ENCODE measurements at places on chromosomes 7 and 10.

GRCh38 chr7:142477079-142477651, 219.3 kb upstream of the PRSS58 start:
- DNase-seq, result no peak

DNA sequence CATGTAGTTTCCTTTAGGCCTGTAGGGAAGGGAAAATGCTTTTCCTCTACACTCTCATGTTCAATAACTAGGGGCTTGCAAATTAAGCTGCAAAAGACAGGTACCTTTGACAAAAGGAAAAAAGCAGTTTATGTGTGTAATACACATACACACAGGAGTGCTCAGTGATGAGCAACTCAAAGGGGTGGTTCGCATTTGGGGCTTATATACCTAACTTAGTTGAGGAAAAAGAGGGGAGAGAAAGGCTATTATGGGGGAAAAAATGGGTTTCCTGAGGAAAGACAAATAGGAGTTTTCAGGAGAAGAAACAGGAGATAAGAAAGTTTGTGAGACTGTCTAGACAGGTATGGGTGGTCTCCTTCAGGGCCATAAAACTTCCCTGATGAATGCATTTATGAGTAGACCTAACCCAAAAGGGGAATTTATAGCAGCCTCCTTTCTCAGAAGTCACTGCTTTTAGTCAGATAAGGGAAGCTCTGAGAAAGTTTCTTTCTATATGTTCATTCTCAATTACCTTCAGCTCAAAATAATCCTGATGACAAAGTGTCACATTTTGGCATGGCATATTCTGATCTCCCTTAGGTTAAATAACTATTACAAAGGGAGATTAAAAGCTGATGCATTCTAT, 55.2 kb upstream of the EZH2 start:
- no peak for DNase-seq

GRCh38 chr10:17348501-17349349, 105.7 kb downstream of the ST8SIA6 start:
- no peak for DNase-seq

DNA sequence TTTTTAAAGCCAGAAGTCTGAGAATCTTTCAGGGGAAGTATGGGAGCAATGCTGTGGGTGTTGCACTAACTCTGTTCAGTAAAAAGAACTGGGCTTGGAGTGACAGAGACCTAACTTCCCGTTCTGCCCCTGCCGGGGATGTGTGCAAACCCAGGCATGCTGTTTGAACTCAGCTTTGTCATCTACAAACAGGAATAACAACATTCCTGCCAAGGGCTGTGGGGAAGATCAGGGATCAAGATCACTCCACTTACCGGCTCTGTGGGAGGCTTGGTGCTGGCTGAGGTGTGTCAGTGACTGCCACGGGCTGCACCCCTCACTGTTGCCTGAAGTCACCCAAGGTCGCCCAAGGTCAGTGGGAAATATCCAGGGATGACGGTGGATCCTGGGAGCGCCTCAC, 23.1 kb upstream of the DRGX start:
- no peak for DNase-seq

- no peak for DNase-seq
These were observed 321.2 kb downstream of the FRMD4A start for GRCh38 chr10:14009371-14010100.

GRCh38 chr7:57342954-57343353, 107.0 kb upstream of the ZNF716 start:
- DNase-seq, result no peak

GRCh38 chr10:114399576-114399975, 4.7 kb downstream of the AFAP1L2 start:
- no peak for DNase-seq

- DNase-seq, result no peak
These were observed 311.9 kb downstream of the GRM8 start for GRCh38 chr7:126940723-126941307.

DNA sequence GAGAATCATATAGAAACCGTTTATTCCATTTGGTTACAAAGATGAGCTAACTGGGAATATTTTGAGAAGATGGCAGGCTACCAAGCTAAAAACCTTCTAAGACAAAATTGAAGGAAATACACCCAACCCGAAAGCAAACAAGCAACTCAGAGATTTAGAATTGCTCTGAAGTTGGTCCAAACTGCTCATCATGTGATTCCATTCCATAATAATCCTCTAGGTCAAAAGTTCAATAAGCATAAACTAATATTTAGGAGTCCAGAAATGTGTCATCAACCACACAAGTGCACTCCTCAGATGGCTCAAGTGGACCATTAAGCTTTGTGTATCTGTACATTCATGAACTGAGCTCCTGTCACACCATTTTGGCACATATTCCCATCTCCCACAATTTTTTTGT, 28.7 kb downstream of the DGKI start:
- DNase-seq, result no peak

GRCh38 chr10:119457966-119458766, 84.4 kb downstream of the RGS10 start:
- DNase-seq, result no peak

GRCh38 chr10:50439806-50440205, 183.9 kb downstream of the SGMS1 start:
- DNase-seq, result no peak

GRCh38 chr10:78688230-78688900, 380.4 kb upstream of the ZMIZ1 start:
- peak; percentile 21 for DNase-seq

GRCh38 chr10:3975016-3975415, 190.0 kb upstream of the KLF6 start:
- DNase-seq, result no peak

DNA sequence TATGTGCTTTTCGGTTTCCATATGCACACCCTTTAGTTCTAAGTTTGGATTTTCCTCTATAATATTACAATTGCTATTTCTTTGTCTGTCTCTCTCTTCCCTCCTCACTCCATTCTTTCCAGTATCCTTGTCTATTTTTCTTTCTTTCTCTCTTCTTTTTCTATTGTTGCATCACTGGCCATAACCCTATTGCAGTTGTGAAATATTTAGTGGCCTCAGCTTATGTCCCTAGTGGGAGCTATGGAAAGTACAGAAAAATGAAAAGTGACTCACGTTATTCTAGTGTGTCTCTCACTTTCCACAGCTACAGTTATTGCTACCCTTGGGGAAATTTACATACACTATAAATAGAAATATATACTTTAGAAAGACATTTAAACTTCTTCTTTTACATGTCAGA, 59.1 kb downstream of the CNTNAP2 start:
- no peak for DNase-seq

- no peak for DNase-seq
These were observed 298.3 kb upstream of the ZMIZ1 start for GRCh38 chr10:78770167-78771090.

GRCh38 chr10:7121154-7121797, 289.6 kb downstream of the SFMBT2 start:
- DNase-seq, result peak; percentile 75

DNA sequence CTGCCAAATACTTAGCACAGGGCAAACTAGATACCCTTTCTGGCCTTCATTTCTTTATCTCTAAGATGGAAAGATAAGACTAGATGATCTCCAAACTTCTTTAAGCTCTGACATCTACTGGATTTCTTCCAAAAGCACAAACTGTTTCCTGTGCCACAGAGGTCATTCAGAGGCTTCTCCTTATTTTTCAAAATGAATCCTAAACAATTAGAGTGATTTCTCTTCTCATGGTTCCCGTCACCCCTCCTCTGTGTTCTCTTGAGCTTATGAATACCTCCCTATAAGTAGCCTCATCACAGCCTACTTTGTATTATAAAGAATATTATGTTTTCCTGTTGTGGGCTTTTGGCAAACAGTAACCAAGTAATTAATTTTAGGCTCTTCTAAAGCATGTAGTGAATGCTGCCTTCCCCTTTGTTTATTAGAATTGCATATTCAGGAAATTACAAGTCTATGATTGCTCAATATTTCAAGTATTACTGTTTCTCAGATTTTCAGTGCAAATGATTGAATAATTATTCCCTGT, 179.5 kb downstream of the REEP3 start:
- no peak for DNase-seq

- DNase-seq, result no peak
These were observed 358.8 kb downstream of the CALN1 start for GRCh38 chr7:72053292-72053691.

GRCh38 chr10:17431871-17432311, 22.5 kb downstream of the ST8SIA6 start:
- DNase-seq, result no peak

DNA sequence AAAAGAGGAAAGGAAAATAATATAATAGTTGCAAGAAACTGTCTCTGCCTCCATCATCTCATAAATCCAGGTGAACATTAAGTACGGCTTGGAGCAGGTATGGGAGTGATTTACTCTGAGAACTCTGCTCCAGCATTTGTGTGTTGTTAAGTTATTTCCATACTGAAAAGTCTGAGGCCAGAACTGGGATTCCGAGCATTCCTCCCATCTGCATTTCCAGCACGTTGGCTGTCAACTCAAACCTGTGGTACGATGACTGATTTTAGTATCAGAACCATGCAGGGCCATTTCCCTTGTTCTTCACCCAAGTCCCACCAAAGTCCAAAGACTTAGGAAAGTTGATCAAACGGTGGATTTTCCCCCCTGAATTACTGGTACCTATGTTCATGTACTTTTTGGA, 104.9 kb downstream of the CREB5 start:
- DNase-seq, result no peak

GRCh38 chr7:93765475-93765874, 125.1 kb downstream of the TFPI2 start:
- DNase-seq, result no peak

DNA sequence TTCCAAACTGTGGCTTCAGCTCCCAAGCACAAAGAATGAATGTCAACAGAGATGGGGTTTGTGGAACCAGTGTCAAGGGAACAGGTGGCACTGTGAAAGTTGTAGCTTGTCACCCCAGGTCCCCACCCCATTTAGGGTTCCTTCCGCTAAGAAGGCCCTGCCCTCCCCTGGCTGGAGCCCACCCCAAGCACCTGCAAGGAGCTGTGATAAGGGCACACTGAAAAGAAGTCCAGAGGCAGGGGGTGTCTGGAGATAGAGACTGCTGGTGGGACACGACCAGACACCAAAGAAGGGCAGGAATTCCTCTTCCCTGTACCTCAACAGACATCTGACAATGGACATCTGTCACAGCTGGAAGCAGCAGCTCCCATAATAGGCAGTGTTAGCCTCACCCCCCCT, 4.5 kb downstream of the GRID1 start:
- no peak for DNase-seq

GRCh38 chr10:22945934-22946673, 18.3 kb downstream of the ARMC3 start:
- DNase-seq, result no peak

GRCh38 chr10:3902809-3903410, 117.9 kb upstream of the KLF6 start:
- no peak for DNase-seq

DNA sequence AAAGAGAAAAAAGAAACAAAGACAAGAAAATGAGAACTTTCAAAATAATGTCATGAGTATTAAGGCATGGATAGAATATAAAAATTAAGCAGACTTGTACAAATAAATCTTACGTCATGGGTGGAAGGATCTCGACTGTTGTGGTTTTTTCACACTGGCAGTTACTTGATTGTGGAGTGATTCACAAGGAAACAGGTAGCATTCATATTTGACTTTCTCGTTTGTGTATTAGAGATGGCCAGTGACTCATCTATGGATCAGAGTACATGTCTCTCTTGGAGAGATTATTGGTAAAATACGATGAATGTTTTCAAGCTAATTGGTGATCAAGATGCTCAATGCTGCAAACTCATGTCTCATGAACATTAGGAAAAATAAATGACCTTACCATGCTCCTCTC, 564.3 kb downstream of the GATA3 start:
- no peak for DNase-seq

DNA sequence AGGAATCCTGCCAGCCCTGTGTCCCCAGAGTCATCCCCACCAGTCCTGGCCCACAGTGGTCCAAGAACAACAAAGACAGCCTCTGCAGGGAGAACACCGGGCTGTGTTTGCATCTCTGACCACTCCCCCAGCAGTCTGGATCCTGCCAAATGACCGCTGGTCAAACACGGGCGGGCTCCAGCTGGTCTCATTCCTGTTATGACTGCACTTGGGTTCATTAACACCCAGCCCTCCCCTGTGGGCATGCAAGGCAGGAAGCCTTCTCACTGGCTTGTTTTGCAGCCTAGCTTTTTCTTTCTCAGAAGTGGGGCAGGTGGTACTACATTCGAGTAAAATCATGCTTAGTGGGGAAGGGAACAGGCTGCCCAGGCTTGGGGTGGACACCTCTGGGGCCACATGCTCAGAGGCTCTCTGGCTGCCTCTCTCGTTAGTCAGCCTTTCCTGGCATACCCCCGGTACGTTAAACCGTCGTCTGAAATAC, 190.0 kb downstream of the PLXNA4 start:
- peak; percentile 35 for DNase-seq

GRCh38 chr10:3774018-3774813, 10.8 kb downstream of the KLF6 start:
- DNase-seq, result no peak

DNA sequence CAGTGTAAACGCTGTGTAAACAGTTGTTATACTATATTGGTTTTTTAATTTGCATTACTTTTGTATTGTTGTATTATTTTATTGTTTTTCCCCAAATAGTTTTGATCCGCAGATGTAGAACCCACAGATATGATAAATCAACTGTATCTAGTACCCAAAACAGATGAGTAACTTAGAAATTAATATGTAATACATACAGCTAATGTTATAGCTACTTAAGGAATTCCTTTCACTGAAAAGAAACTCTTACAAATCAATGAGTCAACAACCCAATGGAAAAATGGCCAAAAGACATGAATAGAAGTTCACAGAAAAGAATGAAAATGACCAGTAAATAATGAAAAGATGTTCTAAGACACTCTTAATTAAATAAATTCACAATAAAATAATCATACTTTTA, 32.3 kb upstream of the ARL4A start:
- no peak for DNase-seq

GRCh38 chr10:4828005-4828404, 2.0 kb downstream of the AKR1E2 start:
- DNase-seq, result no peak

GRCh38 chr7:149353739-149354504, 91.9 kb downstream of the ZNF783 start:
- DNase-seq, result peak; percentile 35

DNA sequence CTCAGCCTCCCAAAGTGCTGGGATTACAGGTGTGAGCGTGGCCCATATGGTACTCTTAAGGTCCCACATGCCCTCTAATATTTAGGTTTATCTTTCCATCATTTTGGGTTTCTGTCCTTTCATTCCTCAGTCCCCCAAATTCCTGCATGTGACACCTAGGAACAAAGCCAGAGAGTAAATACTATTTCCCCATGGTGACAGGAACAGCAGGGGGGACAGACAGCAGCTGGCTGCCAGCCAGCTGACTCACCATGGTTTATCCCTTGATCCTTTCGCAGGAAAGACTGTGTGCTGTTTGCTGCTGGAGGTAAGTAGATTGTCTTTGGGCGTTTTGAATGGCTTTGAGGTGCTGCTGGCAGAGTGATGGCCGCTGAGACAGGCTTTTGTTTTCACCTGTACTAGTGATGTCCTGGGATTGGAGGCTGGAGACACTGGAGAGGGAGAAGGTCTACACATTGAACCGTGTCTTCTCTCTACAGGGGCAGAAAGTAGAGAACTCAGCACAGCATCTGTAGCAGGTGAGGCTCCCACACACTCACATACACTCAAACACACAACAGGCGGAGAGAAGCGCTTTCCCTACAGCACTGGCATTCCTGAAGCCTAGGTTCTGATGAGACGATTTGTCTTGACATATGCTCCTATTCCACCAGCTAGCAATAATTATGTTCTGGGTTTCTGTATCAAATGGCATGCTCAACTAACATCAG, 83.7 kb upstream of the EFCAB10 start:
- DNase-seq, result no peak

All from Ammon's horn (tissue), 1 donor.